Right atrium auricular region (tissue), 2 donors: ENCODE measurements at places on chromosomes 4 and X. TPM values are rescaled to one million over a fixed set of nuclear protein-coding genes. Genes with fewer than 3 reads are reported as not detected.

The MAOA gene
- total RNA-seq, result 111 TPM

The GBA3 gene
- total RNA-seq, result not detected

The CXCL6 gene
- 2.4 TPM for total RNA-seq

GRCh38 chrX:74434336-74434735, 13.0 kb downstream of the SLC16A2 start:
- no peak overlapping the region for H3K4me3 ChIP-seq
- no peak overlapping the region for H3K27ac ChIP-seq
- H3K4me1 ChIP-seq, result no peaks in the 10 kb centered on the region
- DNase-seq, result no peak

GRCh38 chrX:153779891-153780677, 757 bp upstream of the SRPK3 start:
- peaks cover 3% of the 10 kb centered on the region for H3K36me3 ChIP-seq
- H3K4me1 ChIP-seq, result no peaks in the 10 kb centered on the region
- DNase-seq, result no peak
- H3K4me3 ChIP-seq, result no peak overlapping the region

GRCh38 chr4:58807843-58808615, 1697.8 kb upstream of the IGFBP7 start:
- DNase-seq, result no peak
- no peaks in the 10 kb centered on the region for H3K27me3 ChIP-seq
- no peak overlapping the region for H3K4me3 ChIP-seq

DNA sequence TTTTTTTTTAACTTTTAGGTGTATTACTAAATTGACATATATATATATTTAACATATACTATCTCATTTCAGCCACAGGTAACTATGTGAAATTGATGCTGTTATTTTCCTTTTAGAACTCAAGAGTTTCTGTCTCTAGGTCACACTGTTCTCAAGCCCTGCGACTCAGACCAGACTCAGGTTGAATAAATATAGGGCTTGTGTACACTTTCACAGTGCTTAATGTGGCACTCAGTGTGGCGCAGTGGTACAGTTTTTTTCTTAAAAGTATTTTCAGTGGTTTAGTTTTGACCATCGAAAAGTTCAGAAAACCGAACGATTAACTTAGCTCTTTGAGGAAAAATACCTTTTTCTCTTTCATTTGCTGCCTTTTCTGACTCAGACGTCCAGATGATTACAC, 24.7 kb downstream of the PACRGL start:
- no peak overlapping the region for H3K27ac ChIP-seq
- no peaks in the 10 kb centered on the region for H3K27me3 ChIP-seq
- H3K36me3 ChIP-seq, result peaks cover 68% of the 10 kb centered on the region
- H3K4me1 ChIP-seq, result no peaks in the 10 kb centered on the region
- no peak for DNase-seq

DNA sequence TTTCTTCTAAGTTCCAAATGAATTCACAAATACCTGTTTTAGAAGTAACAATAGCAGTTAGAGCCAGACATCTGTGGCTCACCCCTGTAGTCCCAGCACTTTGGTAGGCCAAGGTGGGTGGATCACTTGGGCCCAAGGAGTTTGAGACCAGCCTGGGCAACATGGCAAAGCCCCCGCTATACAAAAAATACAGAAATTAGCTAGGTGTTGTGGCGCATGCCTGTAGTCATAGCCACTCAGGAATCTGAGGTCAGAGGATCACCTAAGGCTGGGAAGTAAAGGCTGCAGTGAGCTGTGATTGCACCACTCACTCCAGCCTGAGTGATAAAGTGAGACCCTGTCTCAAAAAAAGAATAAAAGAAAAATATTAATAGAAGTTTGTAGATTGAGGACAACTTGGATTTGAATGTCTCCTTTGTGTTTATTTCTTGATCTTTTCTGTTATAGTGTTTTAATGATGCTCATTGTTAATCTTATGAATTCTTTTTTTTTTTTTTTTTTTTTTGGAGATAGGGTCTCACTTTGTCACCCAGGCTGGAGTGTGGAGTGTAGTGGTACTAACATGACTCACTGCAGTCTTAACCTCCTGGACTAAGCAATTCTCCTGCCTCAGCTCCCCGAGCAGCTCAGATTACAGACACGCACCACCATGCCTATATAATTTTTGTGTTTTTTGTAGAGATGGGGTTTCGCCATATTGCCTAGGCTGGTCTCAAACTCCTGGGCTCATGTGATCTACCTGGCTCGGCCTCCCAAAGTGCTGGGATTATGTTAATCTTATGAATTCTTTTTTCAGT, 30.7 kb upstream of the RAPGEF2 start:
- H3K27ac ChIP-seq, result no peak overlapping the region
- no peak for DNase-seq
- H3K36me3 ChIP-seq, result no peaks in the 10 kb centered on the region
- no peak overlapping the region for H3K4me3 ChIP-seq
- H3K27me3 ChIP-seq, result no peaks in the 10 kb centered on the region
- no peaks in the 10 kb centered on the region for H3K4me1 ChIP-seq
